AG20443 (cell line): ENCODE measurements at places on chromosomes 5 and 9.

GRCh38 chr5:172680921-172681320 lies 39.9 kb downstream of the NEURL1B start:
- DNase-seq: no peak

DNA sequence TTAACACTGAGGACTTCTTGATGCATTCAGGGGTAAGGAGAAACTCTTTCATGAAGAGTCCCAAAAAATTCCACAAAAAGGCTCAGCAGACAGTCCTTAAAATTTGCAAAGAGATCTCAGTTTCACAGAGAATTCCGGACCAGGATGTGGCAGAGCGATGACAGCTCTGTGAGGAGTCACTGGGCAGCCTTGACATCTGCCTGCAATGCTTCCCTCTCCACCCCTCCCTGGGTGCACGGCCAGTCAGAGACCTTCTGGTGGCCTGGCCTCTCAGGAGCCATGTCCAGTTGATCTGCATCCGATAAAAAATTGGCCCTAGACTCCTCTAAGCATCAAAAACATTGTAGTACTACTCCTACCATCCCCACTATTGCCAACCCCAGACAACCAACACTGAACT lies 76.8 kb downstream of the MACROH2A1 start:
- no peak for DNase-seq

DNA sequence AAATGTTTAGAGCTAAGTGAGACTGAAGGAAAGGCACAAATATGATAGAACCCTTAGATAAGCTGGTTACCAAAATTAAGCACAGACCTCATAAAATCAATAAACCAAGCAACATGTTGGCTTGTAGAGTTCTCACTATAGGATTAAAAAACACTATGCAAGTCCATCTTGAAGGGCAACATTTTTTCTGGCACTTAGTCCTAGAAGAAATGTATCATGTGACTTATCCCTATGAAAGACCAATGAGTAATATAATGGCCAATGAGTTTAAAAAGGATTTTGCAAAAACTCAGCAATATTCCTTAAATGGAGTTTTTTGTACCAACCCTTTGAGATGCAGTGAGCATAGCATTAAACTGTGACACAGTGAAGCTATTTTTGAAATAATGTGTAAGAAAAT lies 216.3 kb upstream of the ADRA1B start:
- peak; percentile 0 for DNase-seq

DNA sequence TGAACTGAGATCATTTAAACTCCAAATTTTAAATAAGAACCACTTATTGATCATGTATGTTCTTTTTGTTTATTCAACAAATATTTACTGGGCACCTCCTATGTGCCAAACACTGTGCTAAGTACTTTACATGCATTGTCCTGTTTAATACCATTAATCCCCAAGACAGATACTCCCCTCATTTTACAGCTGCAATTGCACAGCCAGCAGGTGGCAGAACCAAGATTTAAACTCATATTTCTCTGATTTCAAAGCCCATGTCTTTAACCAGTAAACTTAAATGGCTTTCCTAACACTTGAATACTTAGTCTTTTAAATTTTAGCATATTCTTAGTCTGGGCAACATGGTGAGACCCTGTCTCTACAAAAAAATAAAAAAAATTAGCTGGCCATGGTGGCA lies 43.4 kb upstream of the KIAA1958 start:
- DNase-seq: peak; percentile 15

GRCh38 chr5:151146061-151146460 lies 11.5 kb downstream of the ANXA6 start:
- DNase-seq: no peak

DNA sequence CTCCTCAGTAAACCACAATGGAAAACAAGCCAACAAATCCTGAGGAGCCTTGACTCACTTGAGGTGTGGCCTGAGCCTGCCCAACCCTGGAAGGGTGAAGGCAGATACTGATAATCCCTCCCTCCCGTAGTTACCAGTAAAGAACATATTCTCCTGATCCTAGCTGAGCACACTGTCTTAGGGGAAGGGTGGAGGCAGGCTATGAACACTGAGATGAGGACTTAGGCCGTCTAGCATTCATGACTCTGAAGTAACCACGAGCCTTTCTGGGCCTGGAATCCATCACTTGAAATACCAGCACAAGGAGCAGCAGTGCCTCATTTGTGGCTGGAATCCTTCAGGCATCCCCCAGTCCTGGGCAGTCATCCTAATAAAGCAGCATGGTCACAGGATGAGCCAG lies 124.5 kb upstream of the PRLR start:
- peak; percentile 55 for DNase-seq

DNA sequence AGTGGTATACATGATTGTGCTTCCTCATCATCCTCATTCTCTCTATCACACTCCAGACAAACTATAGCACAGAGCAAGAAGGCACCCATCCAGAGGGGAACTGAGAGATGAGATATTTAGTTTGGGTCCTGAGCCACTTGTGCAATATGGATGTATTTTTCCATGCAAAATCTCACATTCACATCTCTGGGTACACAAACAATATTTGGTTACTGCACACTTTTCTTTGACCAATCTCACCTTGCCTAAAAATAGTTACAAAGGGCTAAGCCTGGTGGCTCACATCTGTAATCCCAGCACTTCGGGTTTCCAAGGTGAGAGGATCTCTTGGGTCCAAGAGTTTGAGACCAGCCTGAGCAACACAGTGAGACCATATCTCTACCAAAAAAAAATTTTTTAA lies 120.3 kb downstream of the SIL1 start:
- DNase-seq: no peak

GRCh38 chr9:16335788-16336580 lies 534.5 kb downstream of the BNC2 start:
- DNase-seq: peak; percentile 98

DNA sequence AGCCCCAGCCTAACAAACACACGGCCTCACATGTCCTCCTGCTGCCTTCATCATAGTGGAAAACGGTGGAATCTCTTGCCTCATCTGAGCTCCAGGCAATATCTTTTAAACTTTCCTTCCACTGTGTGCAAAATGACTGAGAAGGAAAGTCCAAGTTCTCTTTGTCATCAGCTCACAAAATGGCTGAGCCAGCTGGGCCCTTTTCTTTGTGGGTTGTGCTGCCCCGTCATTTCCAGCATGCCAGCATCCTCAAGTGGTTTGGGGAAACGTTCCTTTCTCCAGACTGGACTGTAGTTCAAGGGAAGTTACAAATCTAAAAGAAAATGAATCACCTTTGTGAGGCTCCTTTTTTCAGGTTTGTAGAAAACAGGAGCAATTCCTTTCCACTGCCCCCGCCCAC lies 171.1 kb upstream of the FSTL4 start:
- no peak for DNase-seq

GRCh38 chr9:136416427-136416826 lies 6.0 kb downstream of the PMPCA start:
- no peak for DNase-seq

DNA sequence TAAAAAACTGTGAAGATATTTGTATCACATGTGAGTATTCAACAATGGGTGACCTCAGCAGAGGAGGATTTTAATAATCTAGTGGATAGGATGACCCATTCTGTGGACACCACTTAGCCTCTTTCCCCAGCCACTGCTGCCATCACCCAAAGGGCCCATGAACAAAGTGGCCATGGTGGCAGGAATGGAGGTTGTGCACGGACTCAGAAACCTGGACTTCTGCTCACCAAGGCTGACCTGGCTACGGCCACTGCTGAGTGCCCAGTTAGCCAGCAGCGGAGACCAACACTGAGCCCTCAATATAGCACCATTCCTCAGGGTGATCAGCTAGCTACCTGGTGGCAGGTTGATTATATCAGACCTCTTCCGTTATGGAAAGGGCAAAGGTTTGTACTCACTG lies 1410.4 kb upstream of the CDH9 start:
- no peak for DNase-seq

DNA sequence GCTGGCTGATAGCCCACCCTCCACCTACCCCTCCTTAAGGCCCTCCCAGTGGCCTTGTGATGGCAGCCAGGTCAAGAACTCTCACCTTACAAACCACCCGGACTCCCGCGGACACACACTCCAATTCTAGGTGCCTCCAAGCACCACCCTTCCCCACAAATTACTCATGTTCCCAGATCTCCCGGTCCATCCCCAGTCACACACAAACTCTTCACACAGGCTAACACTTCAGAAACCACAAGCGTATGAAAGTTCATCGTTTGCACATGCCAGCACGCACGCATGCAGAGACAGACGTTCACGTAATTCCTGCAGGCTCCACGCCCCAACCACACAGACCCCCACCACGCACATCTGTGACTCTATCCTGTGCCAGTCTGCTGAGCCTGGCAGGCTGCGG lies 18.0 kb downstream of the NR5A1 start:
- peak; percentile 71 for DNase-seq

GRCh38 chr5:180815293-180815917 lies 12.8 kb upstream of the MGAT1 start:
- no peak for DNase-seq

DNA sequence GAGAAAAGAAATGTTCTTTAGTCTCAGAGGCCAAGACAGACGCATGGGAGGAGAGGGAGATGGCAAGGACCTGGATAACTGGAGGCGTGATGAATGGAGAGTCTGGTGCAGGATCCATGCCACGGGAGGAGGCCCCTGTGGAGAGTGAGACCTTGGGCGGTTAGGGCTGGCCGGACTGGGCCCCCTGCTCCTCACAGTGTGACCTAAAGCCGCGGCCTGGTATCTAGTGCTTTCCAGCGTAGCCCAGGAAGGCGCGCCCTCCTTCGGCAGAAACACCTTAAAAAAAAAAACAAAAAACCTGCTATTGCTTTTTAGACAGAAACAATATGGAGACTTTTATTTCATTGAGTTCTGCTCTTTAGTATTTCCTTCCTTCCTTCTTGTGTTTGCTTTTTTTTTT lies 33.1 kb downstream of the SCGB3A1 start:
- no peak for DNase-seq

DNA sequence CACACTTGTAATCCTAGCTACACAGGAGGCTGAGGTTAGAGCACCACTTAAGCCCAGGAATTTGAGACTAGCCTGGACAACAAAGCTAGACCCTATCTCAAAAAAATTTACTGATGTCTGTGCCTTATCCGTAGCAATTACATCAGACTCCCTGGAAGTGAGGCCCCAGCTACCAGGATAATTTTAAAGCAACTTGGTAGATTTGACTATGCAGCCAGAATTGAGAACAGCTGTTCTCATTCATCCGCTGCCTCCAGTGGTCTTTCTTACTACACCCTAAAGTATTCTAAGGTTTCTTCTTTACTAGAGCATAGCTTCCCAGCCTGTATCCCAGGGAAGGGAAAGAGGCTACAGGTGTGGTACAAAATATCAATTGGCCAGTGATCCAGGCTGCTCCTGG lies 20.4 kb upstream of the C9orf152 start:
- DNase-seq: no peak

- DNase-seq: no peak
Measured at GRCh38 chr9:110244616-110245015, 11.7 kb downstream of the TXN start.

DNA sequence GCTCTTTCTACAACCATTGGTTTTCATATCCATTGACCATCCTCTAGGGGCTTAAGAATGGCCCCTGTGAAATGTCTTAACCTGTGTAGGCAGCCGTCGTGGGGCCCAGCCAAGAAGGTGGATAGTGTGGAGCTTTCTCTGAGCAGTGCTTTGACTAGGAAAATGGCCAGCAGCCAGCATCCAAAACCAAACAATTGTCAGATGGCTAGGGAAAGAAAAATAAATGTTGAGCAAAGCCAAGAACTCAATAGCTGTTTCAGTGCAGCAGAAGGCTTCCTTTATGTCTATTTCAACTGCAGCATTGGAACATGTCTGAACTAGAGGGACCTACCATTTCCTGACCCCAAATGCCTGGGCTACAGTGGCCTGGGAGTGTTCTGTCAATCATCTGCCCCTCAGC lies 374.9 kb downstream of the TLE4 start:
- no peak for DNase-seq

GRCh38 chr5:13910201-13910600 lies 34.3 kb downstream of the DNAH5 start:
- no peak for DNase-seq

- no peak for DNase-seq
Measured at GRCh38 chr5:149079883-149080282, 17.0 kb upstream of the SH3TC2 start.

GRCh38 chr5:150639751-150640150 lies 709 bp upstream of the SYNPO start:
- no peak for DNase-seq

DNA sequence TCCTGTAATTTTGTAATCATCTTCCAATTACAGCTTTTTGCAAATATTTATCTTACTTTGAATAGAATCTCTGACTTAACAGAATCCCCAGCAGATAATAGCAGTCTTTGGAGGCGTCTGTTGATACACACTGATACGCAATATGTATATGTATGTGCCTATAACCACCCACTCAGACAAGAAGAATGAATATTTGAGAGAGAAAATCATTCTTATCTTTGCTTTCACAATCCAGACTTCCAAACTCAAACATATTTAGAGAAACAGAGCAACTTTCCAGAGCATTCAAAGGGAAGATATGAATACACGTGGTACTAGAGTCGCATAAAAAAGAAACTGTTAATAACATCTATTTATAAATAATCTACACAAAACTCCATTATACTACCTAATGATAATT lies 6.1 kb downstream of the RORB start:
- DNase-seq: no peak

DNA sequence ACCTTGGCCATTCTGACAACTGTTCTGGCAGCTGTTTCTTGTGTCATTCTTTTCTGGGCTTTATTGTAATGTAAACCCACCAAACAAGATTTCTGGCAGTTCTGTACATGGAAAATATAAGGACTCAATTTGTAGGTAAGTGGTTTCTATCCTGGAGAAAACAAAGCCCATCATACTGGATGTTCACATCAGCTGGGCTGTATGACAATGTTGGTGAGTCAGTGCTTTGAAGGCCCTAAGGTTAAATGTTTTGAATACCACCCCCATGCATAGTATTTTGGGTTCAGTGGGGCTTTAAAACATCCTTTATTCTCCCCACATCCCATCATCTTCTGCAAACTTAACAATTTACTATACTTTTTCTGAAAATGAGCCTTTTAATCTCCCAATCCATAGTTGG lies 52.5 kb downstream of the SH3GL2 start:
- DNase-seq: no peak

- no peak for DNase-seq
Measured at GRCh38 chr9:87610200-87611155, 112.8 kb downstream of the DAPK1 start.

DNA sequence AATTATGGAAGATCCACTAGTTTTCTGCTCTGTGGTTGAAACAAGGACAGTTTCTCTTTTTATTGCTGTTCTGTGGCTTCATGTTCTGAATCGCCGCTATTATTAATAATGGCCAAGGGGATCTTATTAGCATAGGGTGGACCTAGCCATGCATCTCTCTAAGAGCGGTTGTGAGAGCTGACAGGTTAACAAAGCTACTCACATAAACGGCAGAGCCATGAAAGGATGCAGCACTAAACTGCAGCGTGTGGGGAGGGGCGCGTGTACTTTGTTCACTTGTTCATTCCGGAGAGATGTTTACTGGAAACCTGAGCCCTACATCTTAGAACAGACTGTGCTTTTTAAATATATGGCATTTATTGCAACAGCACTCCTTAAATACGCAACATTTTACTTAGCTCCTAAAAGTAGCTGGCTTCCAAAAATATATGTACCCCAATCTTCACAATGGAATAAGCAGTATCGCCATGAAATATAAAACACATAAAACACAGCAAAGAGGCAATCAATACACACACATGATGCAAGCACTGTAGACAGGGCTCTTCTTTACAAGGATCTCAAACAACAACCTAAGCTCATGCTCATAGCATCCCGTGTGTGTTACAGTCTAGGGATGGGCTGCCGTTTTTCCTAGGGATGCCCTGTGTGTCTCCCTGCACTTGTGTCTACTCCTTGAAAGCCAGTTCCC lies 424.6 kb downstream of the MED10 start:
- DNase-seq: no peak

- DNase-seq: no peak
Measured at GRCh38 chr5:179123491-179124272, 63.5 kb downstream of the ZNF354C start.
